ENCODE measurements at places on chromosomes 3 and 15.

GRCh38 chr15:91522605-91523332, 330.7 kb upstream of the SLCO3A1 start:
- peak; percentile 74 for DNase-seq

DNA sequence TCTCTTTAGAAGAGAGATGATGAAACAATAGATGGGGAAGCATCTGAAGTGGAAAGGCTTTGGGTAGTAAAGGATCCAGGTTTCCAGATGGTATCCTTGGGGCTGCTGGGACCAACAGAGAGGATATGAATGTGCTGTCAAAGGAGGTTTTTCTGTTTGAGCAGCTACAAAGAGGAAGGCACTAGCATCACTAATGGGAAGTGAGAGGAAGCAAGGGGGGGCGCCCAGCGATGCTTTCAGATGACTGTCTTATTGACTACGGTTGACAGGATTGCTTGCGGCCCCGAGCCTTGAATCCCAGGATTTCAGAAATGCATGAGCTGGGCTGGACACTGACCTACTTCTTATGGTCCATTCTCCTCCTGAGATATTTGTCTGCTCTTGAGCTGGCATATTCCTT, 103.8 kb upstream of the GALNT15 start:
- DNase-seq = no peak

DNA sequence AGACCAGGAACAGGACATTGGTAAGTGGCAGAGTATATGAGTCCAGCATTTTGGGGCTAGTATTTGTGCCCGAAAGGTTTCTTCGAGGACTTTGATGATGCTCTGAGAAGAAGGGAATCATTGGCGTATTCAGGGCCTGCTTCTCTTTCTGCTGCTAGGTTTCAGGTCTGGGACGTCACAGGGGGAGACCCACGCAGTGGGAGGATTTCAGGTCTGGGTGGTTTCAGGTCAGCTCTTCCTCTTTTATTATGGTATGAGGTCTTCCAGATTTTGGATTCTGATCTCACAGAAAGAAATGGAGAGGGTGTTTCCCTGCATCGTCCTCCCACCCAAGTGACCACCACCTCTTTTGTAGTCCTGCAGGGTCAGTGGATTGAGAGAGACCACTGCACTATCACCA, 62.5 kb downstream of the CDAN1 start:
- no peak for DNase-seq

GRCh38 chr3:137761563-137762503, 2.3 kb upstream of the SOX14 start:
- no peak for DNase-seq

- no peak for DNase-seq
These were observed 46.6 kb downstream of the DPPA2 start for GRCh38 chr3:109269577-109270275.

GRCh38 chr3:65210026-65210814, 522.4 kb upstream of the ADAMTS9 start:
- DNase-seq = no peak

DNA sequence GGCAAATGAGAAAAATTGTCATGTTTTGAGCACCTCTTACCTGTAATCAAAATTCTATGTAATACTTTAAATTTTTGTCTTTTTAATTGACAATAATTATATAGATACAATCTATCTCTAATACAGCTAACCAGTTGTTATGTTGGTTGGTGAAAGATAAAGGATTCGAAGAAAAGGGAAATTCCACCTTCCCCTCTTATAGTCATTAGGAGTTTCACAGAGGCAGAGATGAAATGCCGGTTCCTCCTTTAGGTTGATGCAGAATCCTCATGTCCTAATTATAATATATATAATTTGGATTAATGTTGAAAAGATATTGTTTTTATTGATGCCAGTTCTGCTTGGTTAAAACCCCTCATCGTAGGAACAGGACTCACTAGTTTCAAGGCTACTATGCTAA, 67.1 kb downstream of the LRCH3 start:
- no peak for DNase-seq

DNA sequence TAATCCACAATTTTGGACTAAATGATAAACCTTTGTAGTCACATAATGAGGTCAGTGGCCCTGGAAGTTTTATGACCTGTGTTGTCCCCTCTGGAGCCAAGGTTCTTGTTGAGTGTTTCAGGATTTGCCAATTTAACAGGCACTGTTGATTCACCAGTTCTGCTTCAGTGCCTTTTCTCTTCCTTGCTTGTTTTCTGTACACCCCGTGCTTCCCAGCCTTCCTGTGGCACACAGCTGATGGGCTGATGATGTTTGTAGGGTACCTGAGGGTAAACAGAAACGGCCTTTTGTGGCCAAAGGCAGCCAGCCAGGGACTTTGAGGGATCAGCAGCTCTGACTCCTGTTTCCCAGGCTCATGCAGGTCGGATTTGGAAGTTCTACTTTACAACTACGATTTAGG, 13.3 kb downstream of the GYG1 start:
- DNase-seq = peak; percentile 66

DNA sequence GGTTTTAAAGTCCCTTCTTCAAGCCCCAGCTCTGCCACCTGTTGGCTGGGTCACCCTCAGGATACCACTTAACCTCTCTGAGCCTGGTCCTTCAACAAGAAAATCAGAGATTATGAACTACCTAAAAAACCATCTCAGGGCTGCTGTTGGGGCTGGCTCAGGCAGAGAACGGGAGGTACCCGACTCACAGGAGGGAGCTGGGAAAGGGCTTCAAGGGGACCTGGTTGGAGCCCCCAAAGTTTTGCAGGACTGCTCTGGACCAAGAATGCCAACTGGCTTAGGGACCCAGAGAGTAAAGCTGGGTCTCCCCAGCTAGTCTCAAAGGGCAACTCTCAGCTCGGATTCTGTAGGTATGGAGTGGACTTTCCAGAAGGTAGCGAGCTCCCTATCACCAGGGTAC, 41.5 kb downstream of the WNT7A start:
- no peak for DNase-seq

DNA sequence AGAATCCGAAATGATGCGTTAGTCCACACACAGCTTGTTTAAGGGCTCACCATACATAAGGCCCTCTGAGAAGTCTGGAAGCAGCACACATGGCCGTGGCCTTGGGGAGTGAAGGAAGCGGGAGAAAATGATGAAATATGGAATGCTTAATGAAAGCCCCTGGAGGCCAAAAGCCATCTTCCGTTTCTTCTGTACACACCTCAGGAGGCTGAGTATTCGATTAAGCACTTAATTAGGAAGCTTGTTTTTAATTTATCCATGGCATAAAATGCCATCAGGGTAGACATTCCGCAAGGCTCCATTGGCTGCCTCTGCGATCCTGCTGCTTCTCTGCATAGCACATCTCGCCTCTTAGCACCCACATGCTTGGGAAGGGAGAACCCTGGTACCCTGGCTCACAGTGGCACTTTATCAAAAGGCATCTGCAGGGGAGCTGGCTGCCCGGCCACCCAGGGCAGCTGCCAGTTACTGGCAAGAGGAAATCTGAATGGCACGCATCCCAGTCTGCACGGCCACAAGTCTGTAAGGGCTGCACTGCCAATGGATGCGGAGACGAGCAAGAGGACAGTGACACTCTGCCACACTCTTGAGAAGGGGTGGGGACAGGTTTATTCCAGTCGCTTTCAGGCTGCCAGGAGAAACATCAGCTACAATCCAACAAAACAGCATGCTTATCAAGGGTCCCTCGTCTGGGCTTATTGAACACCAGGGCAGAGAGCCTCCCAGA, 356.2 kb downstream of the OCA2 start:
- DNase-seq = peak; percentile 14

DNA sequence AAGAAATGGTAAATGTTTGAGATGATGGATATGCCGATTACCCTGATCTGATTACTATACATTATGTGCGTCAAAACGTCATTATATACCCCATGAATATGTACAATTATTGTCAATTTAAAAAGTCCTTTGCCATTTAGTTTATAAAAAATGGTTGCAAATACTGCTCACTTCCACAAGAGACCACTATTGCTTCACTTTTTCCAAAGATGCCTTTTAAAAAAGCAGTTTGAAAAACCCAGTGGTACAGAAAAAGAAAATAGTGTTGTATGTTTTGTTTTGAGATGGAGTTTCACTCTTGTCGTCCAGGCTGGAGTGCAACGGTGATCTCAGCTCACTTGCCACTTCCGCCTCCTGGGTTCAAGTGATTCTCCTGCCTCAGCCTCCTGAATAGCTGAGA, 39.3 kb downstream of the EDEM1 start:
- peak; percentile 10 for DNase-seq

DNA sequence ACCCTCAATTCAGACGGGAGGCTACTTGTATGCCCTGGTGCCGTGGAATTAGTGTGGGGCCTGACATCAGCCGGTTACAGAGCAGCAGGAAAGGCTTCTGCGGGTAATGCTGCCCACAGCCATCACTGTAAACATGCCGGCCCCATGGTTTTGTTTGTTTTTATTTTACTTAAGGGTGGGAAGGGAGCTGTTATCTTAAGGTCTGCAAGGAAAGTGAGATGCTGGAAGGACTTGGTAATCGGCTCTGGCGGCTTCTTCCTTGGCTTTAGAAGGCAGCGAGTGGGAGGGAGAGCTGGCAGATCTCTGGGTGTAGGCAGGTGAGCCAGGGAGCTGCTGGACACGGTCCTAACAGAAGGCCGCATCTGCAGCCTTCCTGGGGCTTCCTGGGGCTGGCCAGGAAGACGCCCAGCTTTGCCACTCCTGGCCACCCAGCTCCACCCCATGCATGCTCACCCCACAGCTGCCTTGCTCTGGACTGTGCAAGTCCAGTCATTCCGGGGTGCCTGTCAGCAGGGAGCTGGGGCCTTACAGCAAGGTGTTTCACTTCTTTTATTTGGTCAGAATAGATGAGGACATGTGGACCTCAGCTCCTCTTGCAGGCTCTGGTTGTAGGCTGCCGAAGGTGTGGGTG, 54.1 kb upstream of the FURIN start:
- no peak for DNase-seq

- DNase-seq = no peak
These were observed 68.9 kb downstream of the TFRC start for GRCh38 chr3:196012941-196013476.

DNA sequence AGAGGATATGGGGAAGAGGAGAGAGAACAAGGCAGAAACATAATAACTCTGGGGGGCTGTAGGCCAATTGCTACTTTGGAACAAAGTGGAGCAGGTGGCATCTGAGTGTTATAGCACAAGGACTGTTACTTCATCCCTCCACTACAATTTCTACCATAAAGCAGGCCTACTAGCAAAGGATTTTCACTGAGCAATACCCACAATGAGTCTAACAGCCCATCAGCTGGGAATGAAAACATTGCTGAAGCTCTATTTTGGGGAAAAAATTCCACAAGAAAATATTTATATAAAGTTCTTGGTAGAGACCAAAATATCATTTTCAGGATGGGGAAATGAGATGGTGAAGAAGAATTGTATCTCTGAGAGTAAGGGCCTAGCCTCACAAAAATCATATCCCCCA, 3.6 kb upstream of the SHC4 start:
- no peak for DNase-seq

DNA sequence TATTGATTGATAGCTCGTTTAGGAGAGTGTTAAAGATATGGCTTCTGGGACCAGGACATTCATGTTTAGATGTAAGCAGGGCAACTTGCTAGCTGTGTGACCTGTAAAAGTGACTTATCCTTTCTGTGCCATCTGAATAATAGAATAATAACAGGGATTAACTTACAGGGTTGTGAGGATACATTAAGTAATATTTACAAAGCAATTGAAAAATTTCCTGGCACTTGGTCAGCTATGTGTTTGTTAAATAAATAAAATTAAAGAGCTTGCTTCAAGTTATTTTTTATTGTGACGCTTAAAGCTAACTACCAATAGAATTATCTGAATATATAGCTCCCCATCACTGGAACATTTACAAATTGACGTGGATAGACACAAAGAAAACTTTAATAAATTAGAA, 287.9 kb upstream of the CDIN1 start:
- no peak for DNase-seq

DNA sequence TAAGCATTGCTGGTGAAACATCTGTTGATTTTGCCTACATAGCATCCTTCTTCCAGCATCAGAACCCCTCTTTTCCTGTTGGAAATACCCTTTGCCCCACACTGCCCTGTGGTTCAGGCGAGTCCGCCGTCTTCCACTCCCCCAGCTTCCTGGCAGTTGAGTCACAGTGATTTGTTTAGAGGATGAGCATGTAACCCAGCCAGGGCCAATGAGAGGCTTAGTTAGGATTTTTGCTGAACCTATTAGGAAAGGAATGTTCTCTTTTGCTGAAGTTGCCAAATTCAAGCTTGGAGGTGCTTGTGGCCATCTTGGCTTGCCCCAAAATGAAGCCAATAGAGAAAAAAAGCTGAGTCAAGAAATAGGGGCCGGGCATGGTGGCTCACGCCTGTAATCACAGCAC, 19.0 kb upstream of the MEX3B start:
- no peak for DNase-seq

DNA sequence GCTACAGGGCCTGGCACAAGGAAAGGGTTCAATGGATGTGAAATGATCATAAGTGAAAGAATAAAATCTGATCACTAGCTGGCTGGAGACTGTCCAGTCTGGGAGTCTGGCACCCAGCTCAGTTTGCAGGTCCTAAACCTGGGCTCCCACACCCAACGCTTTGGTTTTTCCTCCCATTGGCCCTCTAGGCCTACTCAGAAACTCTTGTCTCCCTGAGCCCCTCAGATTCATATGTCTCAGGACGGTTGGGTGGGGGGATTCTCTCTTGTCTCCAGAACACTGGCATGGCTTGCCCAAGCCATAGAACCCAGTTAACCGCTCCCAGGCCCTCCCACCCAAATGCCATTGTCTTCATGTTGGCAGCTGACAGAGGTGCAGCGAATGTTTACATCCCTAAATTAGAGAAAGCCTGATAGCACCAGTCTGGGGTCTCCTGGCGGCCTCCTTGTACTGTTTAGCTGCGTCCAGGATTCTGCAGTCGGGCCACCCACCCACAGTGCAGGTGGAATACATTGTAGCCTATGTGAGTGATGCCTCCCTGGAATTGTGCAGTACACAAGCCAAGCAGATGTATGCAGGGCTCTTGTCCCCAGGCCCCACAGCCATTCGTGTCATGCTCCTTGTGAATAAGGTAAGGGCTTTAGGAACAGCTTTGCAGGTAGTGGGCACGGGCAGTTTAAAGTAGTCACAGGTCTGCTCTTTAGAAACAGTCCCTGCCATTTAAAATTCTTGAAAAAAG, 266.3 kb downstream of the XXYLT1 start:
- no peak for DNase-seq

All from midbrain (tissue), 1 donor.